ENCODE measurements at places on chromosomes 11 and 22.

DNA sequence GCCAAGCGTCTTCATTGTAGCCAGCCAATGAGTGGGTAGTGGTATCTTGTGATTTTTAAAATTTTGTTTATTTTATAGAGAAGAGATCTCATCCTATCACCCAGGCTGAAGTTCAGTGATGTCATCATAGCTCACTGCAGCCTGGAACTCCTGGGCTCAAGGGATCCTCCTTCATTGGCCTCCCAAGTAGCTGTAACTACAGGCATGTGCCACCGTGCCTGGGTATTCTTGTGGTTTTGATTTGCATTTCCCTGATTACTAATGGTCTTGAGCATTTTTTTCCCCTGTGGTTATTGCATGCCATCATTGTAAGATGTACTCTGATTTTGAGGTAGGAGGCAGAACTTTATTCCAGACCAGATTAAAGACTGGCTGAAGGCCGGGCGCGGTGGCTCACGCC is 2.4 kb upstream of the DENND6B start:
- DNase-seq, result no peak

DNA sequence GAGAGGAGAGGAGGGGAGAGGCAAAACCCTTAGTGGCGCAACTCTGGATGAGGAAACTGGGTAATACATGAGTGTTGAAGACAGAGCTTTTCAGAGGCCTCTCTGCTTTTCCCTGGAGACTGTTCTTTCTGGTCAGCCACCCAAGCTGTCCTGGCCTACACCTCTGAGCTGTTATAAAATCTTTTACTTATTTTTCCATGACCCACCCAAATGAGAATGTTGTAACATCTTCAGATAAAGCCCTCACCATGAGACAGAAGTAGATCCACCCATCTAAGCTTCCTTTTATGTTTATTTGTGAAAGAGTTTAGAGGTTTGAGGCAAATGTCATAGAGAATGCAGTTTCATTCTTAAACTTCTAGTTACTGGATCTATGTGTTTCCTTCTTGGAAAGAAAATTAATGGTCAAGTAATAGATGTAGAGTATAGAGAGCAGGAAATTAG is 20.3 kb upstream of the APLP2 start:
- DNase-seq, result no peak

- DNase-seq, result no peak
These were observed 24.0 kb downstream of the SLCO2B1 start for GRCh38 chr11:75174781-75175370.

DNA sequence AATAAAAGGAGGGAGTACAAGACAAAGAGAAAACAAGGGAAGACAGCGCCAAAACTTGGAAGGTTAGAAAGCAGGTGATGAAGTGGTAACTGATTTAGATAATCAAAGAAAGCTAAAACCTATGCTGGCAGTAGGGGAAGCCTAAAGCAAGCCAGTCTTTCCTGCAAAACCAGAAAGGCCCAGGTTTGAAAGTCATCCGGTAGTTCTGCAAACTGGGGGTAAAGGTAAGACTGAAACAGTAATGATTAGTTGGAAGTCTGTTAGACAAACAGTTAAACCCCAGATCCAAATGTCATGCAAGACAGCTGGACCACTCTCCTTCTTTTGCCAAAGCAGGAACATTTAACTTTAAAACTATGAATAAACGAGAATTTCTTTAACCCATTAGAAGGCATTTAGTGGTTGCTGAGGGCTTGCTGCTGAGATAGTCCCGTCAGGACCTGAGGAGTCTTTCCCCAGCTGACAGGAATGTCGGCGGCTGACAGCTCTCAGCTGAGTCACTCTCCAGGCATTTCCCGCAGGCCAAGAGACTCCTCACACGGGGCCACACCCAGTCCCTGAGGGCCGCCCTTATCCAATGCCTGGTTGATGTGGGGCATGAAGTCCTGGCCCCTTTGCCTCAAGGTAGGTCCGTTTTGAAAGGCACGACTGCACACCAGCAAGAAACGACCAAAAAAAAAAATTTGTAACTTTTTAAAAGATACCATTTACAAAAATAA is 36.3 kb upstream of the CFAP300 start:
- peak; percentile 34 for DNase-seq

- no peak for DNase-seq
These were observed 10.7 kb upstream of the FAM83F start for GRCh38 chr22:39984006-39984405.

- no peak for DNase-seq
These were observed 16.3 kb downstream of the LGR4 start for GRCh38 chr11:27456140-27456794.

DNA sequence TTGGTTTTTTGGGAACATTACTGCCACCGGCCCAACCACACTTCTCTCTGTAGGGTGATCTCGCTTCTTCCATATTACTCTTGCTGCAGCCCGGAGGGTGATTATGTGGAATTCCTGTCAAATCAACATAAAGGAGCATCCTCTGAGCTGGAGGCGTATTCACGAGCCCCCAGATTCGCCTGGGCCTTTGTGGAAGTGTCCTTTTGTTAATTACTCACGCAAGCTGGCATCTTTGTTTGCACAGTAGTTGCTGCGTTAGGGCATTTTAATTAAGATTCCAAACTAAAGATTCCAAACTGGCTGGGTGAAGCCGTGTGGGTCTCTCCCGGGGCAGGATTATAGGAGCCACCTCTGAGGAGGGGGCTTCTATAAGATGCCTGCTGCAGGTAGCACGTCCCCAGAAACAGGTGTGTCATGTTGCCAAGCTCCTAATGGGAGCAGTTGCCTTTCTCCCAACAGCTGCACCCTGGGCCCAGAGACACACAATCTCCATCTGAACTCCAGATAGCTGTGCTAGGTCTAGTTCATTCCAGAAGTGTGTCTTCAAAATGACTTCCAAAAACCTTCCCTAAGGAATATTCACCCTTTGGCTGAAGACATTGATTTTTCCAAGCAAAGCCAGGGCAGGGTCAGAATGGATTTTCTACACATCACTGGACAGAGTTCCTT is 40.9 kb downstream of the SHISAL1 start:
- no peak for DNase-seq

Data from mesothelial cell of epicardium (in vitro differentiated cells).